ENCODE measurements at places on chromosomes 3 and 15.

DNA sequence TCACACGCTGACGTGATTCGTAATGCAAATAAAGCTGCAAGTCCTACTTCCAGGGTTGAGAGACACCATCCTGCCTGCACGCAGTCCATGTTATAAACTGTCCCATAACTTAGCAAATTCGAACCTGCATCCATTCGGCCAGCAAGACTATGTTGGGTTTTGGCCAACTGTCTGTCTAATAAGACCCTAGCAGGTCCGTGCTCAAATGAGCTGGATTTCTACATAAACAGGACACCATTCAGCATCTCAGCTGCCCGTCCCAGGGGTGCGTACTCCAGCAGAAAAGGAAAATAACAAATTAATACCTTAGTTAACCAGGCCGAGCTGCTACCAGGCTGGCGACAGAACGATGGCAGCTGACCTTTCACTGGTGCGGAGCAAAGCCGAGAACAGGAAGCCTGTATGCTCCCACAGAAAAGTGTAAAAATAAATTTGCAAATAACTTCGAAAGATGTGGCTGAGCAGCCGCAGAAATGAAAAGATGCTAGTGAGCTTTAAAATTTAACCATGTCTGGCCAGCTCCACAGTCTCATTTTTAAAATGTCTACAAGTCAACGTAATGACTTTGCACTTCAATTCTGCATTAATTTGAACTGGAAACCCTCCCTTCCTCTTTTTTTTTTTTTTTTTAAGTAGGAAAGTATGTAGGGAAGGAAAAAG, 97.1 kb upstream of the SNRPA1 start:
- no peak for DNase-seq

GRCh38 chr3:65871305-65872141, 167.2 kb downstream of the MAGI1 start:
- DNase-seq, result no peak

DNA sequence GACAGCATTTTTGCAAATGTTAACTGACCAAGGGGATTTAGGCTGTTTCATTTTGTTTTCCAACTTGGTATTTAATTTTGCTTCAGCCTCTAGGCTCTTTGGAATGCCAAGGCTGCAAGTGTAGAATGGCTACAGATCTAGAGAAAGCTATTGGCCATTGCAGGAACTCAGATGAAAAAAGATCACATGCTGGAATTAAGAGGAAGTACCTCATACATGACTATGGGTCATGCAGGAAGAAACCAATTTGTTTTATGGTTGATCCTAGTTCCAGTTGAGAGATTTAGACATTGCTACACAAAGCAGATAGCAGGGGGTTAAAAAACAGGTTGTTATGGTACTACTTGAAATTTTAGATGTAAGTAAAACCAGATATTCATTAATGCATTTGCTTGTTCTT, 12.7 kb upstream of the CLDN16 start:
- DNase-seq, result no peak

- DNase-seq, result no peak
Observed at GRCh38 chr3:172261054-172261453, 187.2 kb downstream of the GHSR start.

DNA sequence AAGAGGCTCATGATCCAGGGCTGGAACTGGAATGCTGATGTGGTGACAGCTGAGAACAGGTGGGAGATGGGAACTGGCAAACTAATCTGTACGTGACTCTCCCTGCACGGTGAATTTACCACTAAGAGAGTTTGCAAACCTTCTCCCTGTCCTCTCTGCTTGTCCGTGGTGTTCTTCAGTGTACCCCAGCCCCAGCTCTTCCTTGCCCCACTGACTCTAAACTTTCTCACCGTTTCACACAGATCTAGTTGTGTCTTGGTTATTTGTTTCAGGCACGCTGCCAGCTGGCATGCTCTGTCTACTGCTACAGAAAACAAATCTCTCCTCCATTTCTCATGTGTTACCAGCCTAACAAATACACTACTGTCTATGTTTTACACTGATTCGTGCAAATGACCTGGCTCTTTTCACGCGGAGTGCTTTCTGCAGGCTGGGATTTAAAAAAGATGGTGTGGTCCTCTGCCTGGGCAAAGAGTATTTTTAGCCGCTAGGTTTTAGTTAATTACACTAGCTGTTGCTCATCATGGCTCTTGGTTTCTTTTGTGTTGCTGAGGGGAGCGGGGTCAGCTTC, 192.7 kb upstream of the LRIG1 start:
- peak; percentile 17 for DNase-seq
